IPS DF 6.9 (cell line): ENCODE measurements at places on chromosomes 5 and 9.

GRCh38 chr9:112125951-112126388 is 49.1 kb downstream of the SUSD1 start:
- no peaks in the 10 kb centered on the region for H3K36me3 ChIP-seq
- H3K4me3 ChIP-seq = no peak overlapping the region
- no peaks in the 10 kb centered on the region for H3K4me1 ChIP-seq

DNA sequence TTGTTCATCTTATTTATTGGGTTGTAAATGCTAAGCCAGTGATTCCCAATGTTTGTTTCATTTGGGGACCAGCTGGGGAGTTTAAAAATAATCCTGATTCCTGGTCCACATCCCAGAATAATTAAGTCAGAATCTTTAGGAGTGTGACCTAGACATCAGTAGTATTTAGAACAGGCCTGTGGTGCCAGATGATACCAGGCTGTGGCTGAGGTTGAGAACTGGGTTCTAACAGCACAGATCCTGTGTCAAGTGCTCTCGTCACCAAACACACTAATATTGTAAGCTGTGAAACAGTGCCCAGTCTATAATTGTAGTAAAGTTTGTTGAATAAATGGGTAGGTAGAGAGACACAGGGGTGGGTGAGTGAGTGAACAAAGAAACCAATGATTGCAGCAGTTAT is 172.1 kb upstream of the PPP1R2B start:
- H3K36me3 ChIP-seq = no peaks in the 10 kb centered on the region
- H3K4me3 ChIP-seq = no peak overlapping the region
- H3K27ac ChIP-seq = no peak overlapping the region
- H3K4me1 ChIP-seq = peaks cover 2% of the 10 kb centered on the region; the same call in 1 of the 2 replicates
- DNase-seq = no peak

GRCh38 chr5:11547730-11548129 is 356.5 kb downstream of the CTNND2 start:
- H3K4me1 ChIP-seq = no peaks in the 10 kb centered on the region
- no peak overlapping the region for H3K27ac ChIP-seq
- H3K27me3 ChIP-seq = peaks cover 1% of the 10 kb centered on the region; the same call in 1 of the 2 replicates
- no peak for DNase-seq
- H3K4me3 ChIP-seq = no peak overlapping the region
- no peaks in the 10 kb centered on the region for H3K36me3 ChIP-seq

- no peak overlapping the region for H3K4me3 ChIP-seq
- H3K27ac ChIP-seq = no peak overlapping the region
- peaks cover 1% of the 10 kb centered on the region; the same call in 1 of the 2 replicates for H3K4me1 ChIP-seq
- H3K27me3 ChIP-seq = no peaks in the 10 kb centered on the region
- DNase-seq = no peak
- no peaks in the 10 kb centered on the region for H3K36me3 ChIP-seq
Observed at GRCh38 chr5:2300421-2300820, 417.7 kb upstream of the IRX4 start.

GRCh38 chr9:98290411-98290810 is 35.0 kb upstream of the TBC1D2 start:
- no peak for DNase-seq
- H3K4me3 ChIP-seq = no peak overlapping the region
- no peaks in the 10 kb centered on the region for H3K36me3 ChIP-seq
- no peaks in the 10 kb centered on the region for H3K4me1 ChIP-seq

DNA sequence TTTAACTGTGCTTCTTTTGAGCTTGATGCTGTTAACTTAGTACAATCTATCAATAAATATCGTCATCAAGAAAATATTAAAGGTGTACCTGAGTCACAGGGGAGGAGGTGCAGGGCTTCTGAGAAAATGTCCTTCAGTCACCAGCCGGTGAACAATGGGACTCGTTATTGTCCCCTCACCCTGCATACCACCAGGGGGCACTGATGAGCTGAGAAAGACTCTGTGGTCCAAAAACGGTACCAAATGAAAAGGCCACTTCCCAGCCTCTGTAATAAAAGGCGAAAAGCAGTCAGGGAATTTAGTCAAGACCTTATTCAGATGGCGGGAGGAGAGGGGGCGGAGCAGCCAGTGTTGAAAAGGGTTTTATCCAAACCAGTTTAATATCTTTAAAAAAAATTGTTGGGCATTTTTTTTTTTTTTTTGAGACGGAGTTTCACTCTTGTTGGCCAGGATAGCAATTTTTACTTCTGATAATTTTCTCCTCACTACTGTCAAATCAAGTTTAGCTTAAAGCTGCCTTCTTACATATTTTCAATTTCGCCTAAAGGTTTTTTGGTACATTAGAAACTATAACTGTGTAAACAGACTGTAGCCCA is 271.9 kb upstream of the ADAMTS16 start:
- peak; percentile 54 for DNase-seq
- H3K4me3 ChIP-seq = no peak overlapping the region
- no peak overlapping the region for H3K27ac ChIP-seq
